Activated CD8-positive, alpha-beta memory T cell treated with anti-CD3 and anti-CD28 coated beads for 4 hours (primary cell): ENCODE measurements at places on chromosomes 1 and 21.

- no peak for DNase-seq
Measured at GRCh38 chr1:197152662-197153061, 6.2 kb upstream of the ASPM start.

GRCh38 chr1:4076346-4076745 lies 176.3 kb upstream of the C1orf174 start:
- no peak for DNase-seq

DNA sequence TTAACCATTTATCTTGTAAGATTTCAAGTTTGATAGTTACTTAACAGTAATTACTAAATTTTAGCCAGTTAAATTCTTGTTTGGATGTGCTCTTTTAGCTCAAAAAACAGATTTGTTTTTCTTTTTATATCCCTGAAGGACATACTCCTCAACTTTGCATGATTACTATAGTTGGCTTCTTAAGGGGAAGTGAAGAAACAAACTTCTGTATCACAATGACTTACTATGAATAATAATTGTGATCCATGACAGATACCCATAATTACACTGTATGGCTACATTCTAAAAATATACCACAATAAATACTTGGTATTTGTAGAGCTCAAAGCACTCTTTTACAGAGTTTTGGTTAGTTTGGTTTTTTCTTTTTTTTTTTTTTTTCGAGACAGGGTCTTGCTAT lies 55.8 kb downstream of the IARS2 start:
- DNase-seq, result no peak

- DNase-seq, result no peak
Measured at GRCh38 chr1:66405061-66405460, 128.9 kb upstream of the SGIP1 start.

GRCh38 chr1:178189814-178190213 lies 95.9 kb downstream of the RASAL2 start:
- DNase-seq, result no peak

DNA sequence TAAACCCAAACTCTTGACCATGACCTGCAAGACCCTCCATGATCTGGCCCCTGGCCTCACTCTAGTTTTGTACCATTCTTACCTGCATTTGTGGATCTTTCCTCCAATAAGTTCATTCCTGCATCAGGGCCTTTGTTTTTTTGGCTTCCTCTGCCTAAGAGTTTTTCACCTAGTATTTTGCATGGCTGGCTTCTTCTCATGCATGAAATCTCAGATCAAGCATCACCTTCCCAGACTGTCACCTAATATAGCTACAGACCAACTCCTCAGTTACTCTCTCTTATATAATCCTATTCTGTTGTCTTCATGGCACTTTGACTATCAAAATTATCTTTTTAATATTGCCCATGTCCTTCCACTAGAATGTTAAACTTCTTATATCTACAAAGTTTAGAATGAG lies 54.2 kb downstream of the BTBD8 start:
- no peak for DNase-seq

DNA sequence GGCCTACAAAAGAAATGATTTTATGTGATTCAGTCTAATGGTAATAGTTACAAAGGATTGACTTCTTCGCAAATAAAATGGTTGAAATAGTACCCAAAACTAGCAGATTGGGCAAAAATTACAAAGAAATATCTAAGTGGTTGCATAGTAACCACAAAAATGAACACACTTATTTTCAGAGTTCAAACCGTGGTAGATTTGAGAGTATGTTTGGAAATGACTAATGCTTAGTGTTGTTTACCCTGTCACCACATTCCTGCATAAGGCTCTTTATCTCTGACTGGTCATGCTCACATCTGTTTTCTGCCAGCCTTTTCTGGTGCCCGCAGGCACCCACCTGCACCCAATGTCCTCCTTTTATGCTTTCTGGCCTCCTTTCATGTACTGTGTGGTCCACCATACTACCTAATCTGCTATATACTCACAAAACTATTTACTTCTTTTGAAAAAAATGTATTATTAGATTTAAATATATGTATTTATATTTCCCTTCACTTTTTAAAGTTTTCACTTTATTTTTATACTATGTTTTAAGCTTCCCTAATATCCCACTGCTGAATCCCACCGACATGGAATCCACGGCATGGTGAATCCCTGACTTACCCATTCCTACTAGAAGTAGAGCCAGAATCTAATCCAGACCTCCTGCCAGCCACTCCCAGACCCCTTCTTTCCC lies 30.3 kb downstream of the PTPRC start:
- no peak for DNase-seq

GRCh38 chr1:202283991-202284390 lies 57.7 kb downstream of the UBE2T start:
- no peak for DNase-seq

GRCh38 chr1:24424990-24425389 lies 9.4 kb downstream of the NIPAL3 start:
- no peak for DNase-seq

DNA sequence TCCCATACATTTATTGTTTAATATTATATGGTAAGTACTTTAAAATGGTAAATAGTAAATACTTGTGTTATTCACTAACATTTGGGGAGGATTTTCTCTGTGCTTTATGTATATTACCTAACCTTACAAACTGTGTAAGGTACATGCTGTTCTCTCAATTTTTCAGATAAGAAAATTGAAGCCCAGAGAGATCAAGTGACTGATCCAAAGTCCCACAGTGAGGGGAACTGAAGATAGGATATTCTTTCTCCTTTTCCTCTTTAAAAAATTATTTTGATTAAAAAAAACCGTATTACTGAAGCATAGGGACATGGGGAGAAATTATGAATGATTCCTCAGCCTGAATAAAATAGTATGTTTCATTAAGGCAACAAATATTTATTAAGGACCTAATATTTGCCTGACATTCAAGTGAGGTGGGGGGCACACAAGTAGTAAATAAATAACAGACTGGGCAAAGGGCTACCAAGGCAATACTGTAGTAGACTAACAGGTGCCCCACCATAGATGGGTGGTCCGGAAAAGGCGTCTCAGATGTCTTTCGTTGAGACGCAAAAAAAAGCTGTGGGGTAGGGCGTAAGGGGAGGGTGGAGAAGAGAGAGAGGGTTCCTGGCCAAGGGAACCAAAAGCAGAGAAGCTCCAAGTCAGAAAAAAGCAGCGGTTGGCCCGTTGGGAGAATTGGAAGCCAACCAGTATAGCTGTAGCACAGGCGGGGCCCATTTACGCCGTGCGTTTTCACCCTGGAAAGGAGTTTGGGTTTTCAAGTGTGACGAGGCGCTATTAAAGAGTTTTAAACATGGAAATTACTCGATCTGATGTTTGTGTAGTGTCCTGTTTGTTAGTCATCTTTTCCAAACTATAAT lies 944 bp upstream of the AGO3 start:
- DNase-seq, result no peak

GRCh38 chr1:110196917-110197765 lies 13.0 kb upstream of the KCNC4 start:
- DNase-seq, result no peak

GRCh38 chr1:231596337-231596791 lies 30.2 kb upstream of the DISC1 start:
- DNase-seq, result no peak

GRCh38 chr1:110643879-110644472 lies 30.8 kb downstream of the KCNA3 start:
- no peak for DNase-seq

- DNase-seq, result no peak
Measured at GRCh38 chr1:167130829-167131510, 37.1 kb downstream of the STYXL2 start.

DNA sequence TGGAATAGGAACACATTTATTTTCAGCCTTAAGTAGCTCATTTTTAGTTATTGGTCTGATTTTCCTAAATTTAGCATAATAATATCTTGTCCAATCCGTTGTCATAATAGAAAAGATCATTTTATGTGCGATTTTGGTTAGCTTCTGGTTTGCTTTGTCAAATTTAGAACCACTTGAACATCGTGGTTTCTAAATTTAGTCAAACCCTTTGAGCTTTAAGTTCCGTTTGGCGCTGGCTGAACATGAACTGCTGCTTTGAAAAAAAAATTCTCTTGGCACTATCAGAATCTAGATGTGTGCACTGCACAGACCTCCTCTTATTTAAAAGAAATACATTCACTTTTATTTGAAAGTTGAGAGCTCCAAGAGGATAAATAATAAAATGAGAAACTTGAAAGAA lies 370.6 kb downstream of the PTPRC start:
- DNase-seq, result no peak

GRCh38 chr1:31556481-31557006 lies 19.8 kb upstream of the TINAGL1 start:
- DNase-seq, result no peak

DNA sequence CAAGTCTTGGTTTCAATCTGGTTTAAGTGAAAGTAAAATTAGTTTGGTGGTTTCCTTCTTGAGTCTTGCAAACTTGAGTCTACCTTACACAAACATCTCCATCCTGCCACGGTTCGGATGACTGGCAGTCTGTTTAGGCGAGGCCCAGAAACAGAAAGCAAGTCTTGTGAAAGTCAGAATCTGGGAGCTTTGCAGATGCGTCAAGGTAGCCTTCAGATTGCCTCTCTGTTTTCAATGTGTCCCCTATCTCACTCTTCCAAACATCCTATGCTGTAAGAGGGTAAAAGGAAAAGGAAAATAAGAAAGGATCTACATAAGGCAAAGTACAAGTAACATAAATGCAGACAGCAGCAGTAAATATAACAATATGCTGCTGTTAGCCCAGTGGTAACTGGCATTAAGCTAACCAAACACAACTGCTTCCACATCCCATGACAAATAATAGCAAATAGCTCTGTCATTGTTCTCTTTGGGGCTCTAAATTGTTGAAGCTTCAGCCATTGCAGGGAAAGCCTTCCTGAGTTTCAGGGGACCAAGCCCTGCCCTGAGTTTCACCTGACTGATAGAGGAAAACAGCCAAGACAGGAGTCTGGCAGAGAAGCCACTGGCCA lies 26.2 kb upstream of the C1orf105 start:
- peak; percentile 32 for DNase-seq

DNA sequence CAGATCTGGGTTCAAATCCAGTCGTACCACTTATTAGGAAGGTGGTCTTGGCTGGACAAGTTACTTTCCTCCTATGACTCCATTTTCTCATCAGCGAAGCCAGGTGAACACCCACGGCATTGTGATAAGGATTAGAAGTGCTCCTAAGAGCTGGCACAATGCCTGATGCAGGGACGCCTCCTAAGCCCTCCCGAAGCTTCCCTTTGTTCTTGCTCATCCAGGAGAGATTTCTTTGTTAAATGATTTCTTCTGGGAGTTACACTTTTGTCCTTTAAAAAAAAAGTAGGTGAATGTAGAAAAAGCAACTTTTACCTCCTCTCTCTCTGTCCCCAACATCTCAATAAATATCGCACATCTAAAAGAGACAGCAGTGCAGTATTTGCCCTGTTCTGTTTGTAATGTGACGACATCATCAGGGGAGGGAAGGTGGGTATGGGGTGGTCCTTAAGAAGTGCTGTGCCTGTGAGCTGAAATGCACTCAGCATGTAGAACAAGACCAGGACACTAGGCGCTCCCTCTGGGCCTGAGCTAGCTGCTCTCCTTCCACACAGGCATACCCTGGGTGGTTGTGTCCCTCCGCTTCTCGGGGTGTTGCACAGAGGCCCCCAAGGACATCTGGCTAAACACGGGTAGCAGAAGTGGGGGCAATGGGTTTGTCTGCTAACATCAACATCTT lies 43.9 kb downstream of the SUSD4 start:
- no peak for DNase-seq

GRCh38 chr1:176989754-176990153 lies 174.8 kb downstream of the ASTN1 start:
- no peak for DNase-seq
